ENCODE measurements at places on chromosomes 2 and 18.

DNA sequence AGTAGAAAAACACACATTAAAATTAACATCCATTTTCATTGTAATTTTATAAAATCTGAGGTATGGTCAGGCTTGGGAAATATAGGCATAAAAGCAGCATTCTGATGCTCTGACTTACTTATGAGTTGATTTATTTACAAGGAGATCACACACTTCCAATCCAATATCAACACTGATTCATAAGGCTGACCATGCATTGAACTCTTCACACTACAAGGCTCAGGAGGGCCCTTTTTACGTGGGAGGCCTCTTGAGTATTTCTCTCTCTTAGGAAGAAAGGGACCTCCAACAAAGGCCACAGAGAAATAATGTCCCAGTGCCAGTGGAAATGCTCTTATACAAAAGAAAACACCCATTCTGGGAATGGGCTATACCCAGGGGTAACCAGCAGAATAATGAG lies 222.8 kb downstream of the NAPG start:
- no peak for DNase-seq

DNA sequence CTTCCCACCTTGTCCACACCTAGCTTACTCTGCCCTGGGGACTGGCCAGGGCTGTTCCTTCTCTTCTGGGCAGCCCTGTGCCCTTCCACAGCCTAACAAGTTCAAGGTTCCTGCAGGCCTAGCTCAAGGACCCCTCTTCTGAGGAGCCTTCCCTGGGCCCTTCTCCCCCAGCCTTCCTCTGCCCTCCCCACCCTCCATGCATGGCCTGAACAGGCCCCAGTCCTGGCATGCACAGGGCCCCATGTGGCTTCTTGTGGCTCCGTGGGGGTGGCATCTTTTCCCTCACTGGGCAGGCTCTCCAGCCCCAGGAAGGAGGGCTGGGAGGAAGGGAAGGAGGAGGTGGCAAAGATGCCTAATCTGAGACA lies 162.9 kb downstream of the CELF4 start:
- no peak for DNase-seq

DNA sequence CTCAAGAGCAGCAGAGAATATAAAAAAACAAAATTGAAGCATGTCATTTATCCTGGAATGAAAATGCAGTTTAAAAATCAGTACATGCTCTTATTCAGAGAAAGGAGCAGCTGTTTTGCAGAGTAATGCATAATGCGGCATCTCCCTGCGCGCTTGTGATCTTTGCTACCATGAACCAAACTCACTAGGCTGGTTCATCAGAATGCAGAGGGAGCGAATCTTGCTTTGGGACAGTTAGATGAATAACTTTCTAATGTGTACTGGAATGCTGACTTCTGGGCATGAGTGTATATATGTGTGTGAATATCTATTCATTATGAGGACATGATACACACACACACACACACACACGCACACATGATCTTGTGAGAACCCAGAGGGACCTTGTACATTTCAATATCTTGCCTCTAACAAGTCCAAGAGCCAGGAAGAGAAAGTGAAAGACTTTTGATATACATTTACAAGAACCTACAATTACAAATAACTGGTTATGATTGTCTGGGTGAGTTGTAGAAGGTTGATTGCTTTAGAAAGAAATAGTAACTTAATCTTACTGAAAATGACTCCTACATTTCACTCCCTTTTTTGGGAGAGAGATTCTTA lies 54.1 kb upstream of the THOC1 start:
- no peak for DNase-seq

- no peak for DNase-seq
Observed at GRCh38 chr2:98598781-98599428, 9.4 kb downstream of the COA5 start.

- DNase-seq, result no peak
Observed at GRCh38 chr2:26511466-26511865, 33.5 kb upstream of the OTOF start.

DNA sequence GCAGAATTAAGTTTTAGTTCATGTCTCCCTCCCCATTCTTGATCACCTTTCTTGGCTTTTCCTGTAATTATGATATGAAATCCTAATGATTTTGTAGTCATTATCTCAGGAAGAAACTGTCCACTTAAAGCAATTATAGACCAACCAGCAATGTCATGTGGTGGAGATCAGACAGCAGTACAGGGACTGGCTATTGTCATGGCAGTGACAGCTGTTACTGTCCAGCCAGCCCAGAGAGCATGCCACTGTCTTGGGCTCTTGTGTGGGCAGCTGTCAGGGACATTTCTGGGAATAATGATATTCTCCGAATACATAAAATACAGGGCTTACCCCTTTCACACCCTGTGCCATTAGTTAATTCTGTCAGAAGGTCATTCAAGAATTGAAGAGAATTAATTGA lies 355.3 kb upstream of the RAB12 start:
- no peak for DNase-seq

DNA sequence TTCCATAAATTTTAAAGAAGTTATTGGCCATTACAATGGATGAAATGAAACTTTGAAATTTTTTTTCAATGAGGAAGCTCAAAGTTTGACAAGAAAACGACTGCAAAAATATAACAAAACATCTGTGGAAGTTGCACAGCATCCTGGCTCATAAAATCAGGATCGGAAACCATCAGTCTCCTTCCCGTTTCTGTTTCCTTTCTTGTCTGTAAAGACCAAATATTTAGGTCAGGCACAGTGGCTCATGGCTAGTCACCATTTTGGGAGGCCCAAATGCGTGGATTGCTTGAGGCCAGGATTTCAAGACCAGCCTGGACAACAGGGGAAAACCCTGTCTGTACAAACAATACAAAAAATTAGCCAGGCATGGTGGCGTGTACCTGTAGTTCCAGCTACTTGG lies 27.6 kb upstream of the SSB start:
- DNase-seq, result no peak

GRCh38 chr18:8893628-8894231 lies 188.4 kb downstream of the MTCL1 start:
- no peak for DNase-seq

GRCh38 chr2:2842466-2842865 lies 511.4 kb upstream of the MYT1L start:
- DNase-seq, result no peak

GRCh38 chr2:72159211-72159993 lies 11.7 kb upstream of the CYP26B1 start:
- DNase-seq, result no peak

DNA sequence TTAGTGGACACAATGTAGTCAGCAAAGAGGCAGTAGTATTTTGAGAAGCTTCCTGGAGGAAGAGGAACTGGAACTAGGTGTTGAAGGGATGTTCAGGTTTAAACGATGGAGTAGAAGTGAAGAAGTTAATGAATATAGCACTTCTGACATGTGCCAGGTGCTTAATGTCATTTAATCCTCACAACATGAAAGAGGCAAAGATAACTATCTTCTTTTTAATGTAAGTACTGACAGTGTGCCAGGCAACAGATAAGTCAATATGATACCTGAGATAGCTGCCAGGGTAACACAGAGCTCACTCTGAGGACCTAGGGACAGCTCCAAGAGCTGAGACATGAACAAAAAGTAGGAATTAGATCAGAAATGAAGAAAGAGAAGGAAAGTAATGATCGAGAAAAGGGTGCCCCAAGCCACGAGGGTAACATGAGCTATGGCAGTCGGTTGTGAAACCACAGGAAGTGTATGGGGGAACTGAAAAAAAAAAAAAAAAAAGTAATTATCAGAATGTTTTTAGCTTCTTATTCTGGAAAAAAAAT lies 140.7 kb downstream of the RNF144A start:
- DNase-seq, result no peak

DNA sequence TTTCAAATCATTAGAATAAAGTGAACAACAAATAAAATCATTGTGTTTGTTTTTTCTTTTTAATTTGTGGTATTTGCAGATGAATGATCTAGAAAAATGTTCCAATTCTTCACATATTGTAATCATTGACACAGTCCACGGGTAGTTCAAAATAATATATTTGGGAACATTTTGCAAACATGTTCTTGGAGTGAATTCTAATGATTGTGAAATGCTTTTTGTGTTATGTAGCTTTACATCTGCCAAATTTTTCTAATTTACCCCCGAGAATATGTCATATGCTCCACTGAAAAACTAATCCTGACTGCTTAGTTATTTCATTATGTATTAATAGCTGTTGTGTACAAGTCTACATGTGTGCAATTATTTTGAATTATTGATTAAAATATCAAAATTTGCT lies 1468.4 kb upstream of the NXPH2 start:
- no peak for DNase-seq

DNA sequence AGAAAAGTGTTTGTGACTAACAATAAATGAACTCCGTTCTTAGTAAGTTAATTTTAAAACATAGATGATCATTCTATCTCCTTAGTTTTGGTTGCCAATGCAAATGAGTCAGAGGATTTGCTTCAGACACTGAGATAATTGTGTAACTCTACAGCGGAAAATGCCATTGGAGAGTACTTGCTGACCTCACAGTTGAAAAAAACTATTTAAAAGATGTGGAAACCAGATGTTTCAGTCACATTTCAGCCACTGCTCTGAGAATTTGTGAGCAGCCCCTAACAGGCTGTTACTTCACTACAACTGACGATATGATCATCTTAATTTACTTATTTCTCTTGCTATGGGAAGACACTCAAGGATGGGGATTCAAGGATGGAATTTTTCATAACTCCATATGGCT lies at the start of gene TNFAIP6:
Gene TNFAIP6, plus strand, starts transcription at position 234 of the 400 bp plus-strand sequence. Its CDS starts 75 bp downstream, at position 309.
- no peak for DNase-seq

Data from stimulated activated CD4-positive, alpha-beta T cell treated with anti-CD3 and anti-CD28 coated beads, Interleukin-12 subunit alpha, Interleukin-12 subunit beta, amount 100 ng/mL, for 24 hours (primary cell).